EL (cell line): ENCODE measurements at places on chromosomes 3 and 15.
A peak's percentile ranks its signal among the peaks of the same experiment; 100 is the strongest.

GRCh38 chr3:48130321-48130904, 57.8 kb downstream of the CDC25A start:
- DNase-seq = peak; percentile 75

DNA sequence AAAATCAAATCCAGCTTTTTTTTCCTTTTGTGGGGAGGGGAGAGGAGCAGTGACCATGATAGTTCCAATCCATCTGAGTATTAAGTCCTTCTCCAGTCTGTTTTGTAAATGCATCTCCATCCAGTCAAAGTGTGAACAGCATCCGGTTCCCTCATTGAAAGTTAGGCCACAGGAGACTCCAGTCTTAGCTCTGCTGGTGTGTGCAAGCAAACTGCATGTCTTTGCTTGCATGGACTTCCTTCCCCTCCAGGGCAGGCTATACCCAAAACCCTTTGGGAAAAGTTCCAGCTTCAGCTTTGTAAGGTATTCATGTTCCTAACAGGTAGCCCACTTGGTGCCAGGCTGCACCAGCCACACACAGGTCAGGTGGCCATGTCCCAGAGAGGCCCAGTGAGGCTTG, 3.1 kb upstream of the MAN2C1 start:
- DNase-seq = no peak

GRCh38 chr3:179981646-179982045, 55.1 kb downstream of the PEX5L start:
- no peak for DNase-seq

DNA sequence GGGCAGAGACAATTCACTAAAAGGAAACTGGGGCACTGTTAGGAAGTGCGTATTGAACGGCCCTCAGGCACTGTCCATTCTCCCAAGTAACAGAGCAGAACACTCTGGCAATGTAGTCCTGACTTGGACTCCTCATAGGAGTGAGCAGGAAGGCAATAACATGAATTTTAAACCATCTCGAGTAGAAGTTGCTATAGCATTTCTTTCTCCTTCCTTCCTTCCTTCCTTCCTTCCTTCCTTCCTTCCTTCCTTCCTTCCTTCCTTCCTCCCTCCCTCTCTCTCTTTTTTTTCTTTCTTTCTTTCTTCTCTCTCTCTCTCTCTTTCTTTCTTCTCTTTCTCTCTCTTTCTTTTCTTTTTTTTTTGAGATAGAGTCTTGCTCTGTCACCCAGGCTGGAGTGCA, 46.4 kb upstream of the TRA2B start:
- DNase-seq = no peak

GRCh38 chr3:175865724-175866123, 1006.6 kb downstream of the NAALADL2 start:
- no peak for DNase-seq

- peak; percentile 30 for DNase-seq
Measured at GRCh38 chr15:32668942-32669341, 27.4 kb downstream of the SCG5 start.

DNA sequence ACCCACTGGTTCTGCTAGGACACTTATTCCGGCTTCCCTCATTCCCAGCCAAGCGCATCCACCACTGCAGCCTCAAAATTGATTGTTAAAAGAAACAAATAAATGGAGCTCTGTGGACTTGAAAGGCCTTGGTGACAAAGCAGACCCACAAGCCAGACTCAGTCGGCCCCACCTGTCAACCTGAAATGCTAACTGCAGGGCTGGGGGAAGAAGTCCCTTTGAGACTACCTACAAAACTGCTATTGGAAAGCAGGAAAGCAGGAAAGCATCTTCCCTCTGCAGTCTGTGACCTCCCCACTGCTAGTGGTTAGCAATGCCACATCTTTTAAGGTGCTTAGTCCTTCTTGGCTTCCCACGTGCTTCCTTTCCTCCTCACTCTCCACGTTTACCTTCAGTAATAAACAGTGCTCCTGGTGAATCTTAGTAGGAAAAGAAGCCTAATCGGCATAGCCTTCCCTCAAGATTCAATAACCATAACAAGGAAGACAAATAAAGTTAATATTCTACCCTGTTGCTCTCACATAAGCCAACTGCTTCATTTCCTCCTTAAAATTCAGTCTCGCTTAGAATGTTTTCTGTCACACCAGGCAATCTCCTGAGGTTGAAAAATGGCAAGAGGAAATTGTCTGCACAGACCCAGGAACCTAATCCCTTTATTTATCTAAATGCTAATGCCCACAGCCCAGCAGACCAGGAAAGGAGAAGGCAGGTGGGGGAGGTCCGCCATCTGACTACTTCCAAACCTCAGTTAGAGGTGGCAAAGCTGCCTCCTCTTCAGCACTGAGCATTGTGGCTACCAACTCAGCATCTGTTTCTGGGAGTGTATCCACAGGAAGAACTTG, 296.2 kb downstream of the NEK10 start:
- DNase-seq = no peak

- DNase-seq = no peak
Measured at GRCh38 chr15:48366584-48367312, 35.5 kb downstream of the DUT start.

DNA sequence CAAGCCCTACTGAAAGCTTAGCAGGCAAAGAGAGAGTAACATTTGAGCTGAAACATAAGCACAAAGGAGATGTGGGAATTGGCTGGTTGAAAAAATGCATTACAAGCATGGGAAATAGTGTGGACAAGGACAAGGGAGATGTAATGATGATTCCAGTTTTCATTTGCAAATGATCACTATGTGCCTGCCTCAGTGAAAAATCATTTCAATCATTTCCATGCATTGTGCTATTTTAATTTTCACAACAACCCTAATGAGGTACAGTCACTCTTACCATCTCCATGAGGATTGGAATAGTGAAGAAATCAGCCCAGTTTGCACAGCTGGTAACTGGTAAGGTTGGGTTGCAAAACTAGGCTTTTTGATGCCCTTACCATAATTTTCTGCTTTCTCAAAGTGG, 123.2 kb downstream of the ARNT2 start:
- DNase-seq = no peak

DNA sequence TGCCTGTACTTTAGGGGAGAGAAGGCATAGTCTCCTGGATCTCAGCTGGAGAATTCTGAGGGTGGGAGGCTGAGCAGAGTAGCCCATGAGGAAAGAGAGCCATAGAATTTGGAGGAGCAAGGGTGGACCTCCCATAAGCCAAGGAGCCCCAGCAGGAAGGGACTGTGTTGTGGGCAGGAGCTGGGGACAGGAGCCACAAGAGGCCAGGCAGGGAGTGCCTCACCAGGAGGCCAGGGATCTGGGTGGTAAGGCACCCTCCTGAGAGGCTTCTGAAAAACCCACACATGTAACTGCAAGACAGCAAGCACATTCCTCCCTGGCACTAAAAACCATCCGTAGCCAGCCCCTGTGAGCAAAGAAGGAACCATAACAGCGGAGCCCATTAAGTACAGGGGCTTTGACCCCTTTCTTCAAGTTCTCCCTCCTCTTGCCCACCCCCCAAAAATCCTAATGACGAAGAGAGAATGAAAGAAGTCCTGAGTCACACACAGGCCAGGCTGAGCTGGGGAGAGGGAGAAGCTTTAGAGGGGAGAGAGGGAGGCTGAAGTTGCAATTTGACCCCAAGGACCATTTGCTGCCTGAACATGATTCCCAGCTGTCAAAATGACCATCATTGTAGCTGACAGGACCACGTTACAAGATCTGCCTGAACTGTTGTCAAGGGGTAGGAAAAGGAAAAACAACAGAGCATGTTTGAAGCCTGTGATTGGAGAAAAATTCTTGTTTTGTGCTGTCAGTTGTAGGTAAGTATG, 82.6 kb downstream of the TRIM42 start:
- DNase-seq = no peak

DNA sequence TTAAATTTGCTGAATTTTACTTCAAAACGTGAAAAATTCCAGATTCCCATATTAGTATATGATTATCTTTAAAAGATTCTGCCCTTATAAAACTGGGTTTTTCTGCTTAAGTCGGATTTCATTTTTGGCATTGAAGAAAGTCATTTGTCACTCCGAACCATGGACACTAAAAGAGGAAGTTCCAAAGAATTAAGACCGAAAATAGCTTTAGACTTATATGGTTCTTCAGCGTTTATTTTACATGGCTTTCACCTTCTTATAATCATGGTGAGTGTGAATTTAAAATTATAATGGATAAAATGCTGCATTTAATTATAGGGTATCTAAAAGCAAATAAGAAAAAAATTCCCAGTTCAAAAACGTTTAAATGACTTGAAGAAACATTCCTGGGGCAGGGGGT, 1.0 kb downstream of the C3orf38 start:
- no peak for DNase-seq

- no peak for DNase-seq
Measured at GRCh38 chr3:13514639-13515435, 34.1 kb upstream of the FBLN2 start.

GRCh38 chr3:193474446-193474845, 80.2 kb downstream of the ATP13A4 start:
- DNase-seq = no peak

DNA sequence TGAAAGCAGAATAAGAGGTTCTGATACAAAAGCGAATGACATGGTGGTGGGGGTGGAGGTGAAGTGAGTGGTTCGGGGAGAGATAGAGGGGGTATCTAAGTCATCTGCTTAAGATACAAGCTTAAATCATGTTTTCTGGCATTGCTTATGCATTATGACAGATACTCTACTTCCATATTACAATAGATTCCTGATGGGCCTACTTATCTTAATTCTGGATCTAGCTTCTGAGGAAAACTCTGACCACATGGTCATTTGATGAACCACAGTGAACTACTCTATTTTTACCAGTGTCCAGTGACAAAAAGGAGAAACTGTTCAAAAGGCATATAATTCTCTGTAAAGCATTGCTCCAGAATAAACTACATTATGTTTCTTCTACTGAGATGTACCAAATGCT, 673.7 kb upstream of the CCDC54 start:
- no peak for DNase-seq

- DNase-seq = no peak
Measured at GRCh38 chr15:51089699-51090453, 4.8 kb downstream of the TNFAIP8L3 start.

DNA sequence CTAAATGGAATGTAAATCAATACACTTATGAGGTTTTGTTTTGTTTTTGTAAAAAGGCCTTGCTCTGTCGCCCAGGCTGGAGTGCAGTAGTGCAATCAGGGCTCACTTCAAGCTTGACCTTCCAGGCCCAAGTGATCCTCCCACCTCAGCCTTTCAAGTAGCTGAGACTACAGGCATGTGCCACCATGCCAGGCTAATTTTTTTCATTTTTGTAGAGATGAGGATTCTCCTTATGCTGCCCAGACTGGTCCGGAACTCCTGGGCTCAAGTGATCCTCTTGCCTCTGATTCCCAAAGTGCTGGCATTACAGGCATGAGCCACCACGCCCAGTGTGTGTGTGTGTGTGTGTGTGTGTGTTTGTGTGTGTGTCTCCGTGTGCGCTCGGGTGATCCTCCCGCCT, 1.3 kb upstream of the TRIP4 start:
- DNase-seq = no peak

- no peak for DNase-seq
Measured at GRCh38 chr3:105775368-105775767, 93.4 kb downstream of the CBLB start.

- no peak for DNase-seq
Measured at GRCh38 chr3:136184703-136185102, 11.4 kb downstream of the MSL2 start.

DNA sequence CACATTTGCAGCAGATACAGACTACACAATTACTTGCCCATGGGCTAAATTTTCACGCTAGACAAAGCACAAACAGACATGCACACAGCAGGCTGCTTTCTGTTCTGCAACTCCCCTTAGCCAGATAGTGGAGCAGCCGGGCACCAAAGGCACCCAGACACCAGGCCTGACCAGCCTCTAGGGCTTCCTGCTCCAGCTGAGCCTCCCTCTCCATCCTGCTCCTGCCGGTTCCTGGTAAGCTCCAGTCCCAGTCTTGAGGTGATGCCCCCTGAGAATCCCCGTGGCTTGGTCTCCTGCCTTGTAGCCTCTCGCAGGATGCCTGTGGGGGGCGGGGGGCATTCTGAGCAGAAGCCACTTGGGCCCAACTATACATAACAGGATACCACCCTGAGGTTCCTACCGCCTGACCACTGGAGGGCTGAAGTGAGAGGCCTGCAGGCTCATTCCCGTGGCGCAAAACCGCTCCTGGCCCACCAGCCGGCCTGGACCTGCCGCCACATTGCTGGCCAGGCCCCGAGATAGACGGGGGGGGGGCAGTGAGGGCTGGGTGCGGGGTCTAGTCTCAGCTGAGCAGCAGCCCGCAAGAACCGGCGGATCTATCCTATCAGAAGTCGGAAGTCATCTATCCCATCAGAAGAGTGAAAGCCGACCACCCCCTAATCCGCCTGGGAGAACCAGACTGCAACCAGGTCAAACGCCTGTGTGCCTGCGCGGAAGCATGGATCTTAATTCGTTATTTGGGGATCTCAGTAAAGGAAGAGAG, 3.9 kb downstream of the FOXL2 start:
- DNase-seq = no peak

GRCh38 chr3:194572944-194573491, 60.2 kb downstream of the TMEM44 start:
- DNase-seq = peak; percentile 58

DNA sequence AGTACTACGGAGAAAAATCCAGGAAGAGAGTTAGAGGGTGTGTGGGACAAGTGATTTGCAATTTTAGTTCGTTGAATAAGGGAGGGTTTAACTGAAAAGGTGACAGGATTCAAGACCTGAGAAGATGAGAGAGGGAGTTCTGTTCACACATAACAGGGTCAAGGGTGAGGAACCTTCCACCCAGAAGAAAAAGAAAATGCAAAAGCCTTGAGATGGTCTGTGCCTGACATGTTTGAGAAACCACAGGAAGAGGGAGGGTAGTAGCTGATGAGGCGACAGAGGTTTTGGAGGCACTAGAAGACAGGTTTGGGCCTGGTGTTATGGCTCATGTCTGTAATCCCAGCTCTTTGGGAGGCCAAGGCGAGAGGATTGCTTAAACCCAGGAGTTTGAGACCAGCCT, 591 bp upstream of the SLC25A20 start:
- DNase-seq = no peak

DNA sequence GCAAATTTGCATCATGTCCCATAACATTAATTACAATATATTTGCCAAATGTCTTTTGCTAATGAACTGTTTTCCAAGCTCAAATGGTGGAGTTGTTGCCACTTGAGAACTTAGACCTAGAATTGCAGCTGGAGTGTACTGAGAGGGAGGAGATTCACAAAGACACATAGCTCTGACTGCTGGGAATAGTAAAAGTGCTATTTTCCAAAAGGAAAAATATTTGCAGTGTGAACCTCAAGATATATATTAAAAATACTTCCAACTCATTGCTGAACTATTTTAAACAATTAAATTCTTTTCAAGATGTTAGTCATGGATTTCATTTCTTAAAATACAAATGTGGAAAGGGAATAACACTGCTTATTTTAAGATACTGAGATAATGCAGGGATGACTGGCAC, 666.8 kb upstream of the ARPP21 start:
- no peak for DNase-seq

- DNase-seq = no peak
Measured at GRCh38 chr15:41629463-41629862, 30.7 kb upstream of the MGA start.
